ENCODE measurements at places on chromosomes 2 and 18. TPM values are rescaled to one million over a fixed set of nuclear protein-coding genes. Genes with fewer than 3 reads are reported as not detected.

Gene TCF7L1
- 5.2 TPM for total RNA-seq

Gene ZAP70
- total RNA-seq = 0.34 TPM

Gene CDH20
- total RNA-seq = 0.11 TPM

Gene SCG2
- under 0.01 TPM for total RNA-seq

Gene FLACC1
- 0.87 TPM for total RNA-seq

Gene PPIG
- 18.4 TPM for total RNA-seq

Gene SEMA4F
- total RNA-seq = 1.3 TPM

Gene CYP27C1
- total RNA-seq = 0.11 TPM

Gene PIEZO2
- 311 TPM for total RNA-seq

Gene FAHD2B
- total RNA-seq = 8.6 TPM

Gene CNTNAP5
- under 0.01 TPM for total RNA-seq

Gene DSC3
- total RNA-seq = 0.11 TPM

Gene NEDD4L
- 9.7 TPM for total RNA-seq

Gene DCC
- under 0.01 TPM for total RNA-seq

Gene HOXD8
- total RNA-seq = 23.8 TPM

Gene POTEI
- 0.17 TPM for total RNA-seq

Gene GPBAR1
- total RNA-seq = not detected

Gene COPS9
- total RNA-seq = 156 TPM

Gene NCK2
- 47.4 TPM for total RNA-seq

Gene FSHR
- total RNA-seq = not detected

Gene REG1B
- not detected for total RNA-seq

Gene BUB1
- total RNA-seq = 7.4 TPM

Gene ARPC2
- 237 TPM for total RNA-seq

Gene MAP3K20
- total RNA-seq = 24.3 TPM

Gene ZC3H8
- total RNA-seq = 7.7 TPM

Gene SAG
- total RNA-seq = not detected

Gene AMMECR1L
- 16.4 TPM for total RNA-seq

Gene DYSF
- total RNA-seq = 34.2 TPM

Gene AQP12B
- not detected for total RNA-seq

Gene ATP6V1B1
- total RNA-seq = not detected

Gene LIMS4
- 52.5 TPM for total RNA-seq

Gene SERPINB12
- total RNA-seq = not detected

Gene SCYGR4
- not detected for total RNA-seq

Gene TMEM178A
- 0.11 TPM for total RNA-seq

Gene LONRF2
- total RNA-seq = under 0.01 TPM

Gene C2orf15
- total RNA-seq = 0.11 TPM

Gene SLC9A2
- not detected for total RNA-seq

Gene CFAP65
- not detected for total RNA-seq

Gene FHOD3
- total RNA-seq = 0.33 TPM

Gene IFIH1
- 4.3 TPM for total RNA-seq

Gene SIX3
- not detected for total RNA-seq

Gene GIGYF2
- total RNA-seq = 53.4 TPM

Gene DNAH6
- total RNA-seq = 0.09 TPM

Gene GRB14
- 0.34 TPM for total RNA-seq
